Fibroblast of villous mesenchyme (primary cell): ENCODE measurements at places on chromosomes 12 and 14.

DNA sequence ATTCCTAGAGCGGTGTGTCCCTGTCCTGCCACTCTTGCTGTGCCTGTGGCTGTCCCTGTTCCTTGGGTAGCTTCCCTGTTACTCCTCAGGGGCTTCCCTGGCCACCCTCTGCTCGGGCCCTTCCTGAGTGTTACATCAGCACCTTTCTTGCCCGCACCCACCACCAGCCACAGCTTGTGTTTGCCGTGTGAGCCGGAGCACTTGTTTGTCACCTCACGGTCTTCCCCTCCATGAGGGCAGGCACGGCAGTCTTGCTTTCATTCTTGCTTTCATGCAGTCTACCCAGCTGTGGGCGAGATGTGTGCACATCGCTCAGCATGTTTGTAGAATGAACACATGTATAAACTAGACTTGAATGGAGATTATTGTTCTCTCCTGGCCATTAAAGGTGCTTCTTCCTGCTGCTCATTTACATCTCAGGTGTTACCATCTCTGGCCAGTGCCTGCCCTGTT, 42.0 kb downstream of the TRAF3 start:
- DNase-seq, result no peak

GRCh38 chr12:81588235-81589008, 170.7 kb downstream of the PPFIA2 start:
- no peak for DNase-seq

GRCh38 chr12:109460538-109460937, 16.6 kb downstream of the KCTD10 start:
- no peak for DNase-seq

GRCh38 chr12:109741970-109742703, 28.5 kb downstream of the FAM222A start:
- no peak for DNase-seq

DNA sequence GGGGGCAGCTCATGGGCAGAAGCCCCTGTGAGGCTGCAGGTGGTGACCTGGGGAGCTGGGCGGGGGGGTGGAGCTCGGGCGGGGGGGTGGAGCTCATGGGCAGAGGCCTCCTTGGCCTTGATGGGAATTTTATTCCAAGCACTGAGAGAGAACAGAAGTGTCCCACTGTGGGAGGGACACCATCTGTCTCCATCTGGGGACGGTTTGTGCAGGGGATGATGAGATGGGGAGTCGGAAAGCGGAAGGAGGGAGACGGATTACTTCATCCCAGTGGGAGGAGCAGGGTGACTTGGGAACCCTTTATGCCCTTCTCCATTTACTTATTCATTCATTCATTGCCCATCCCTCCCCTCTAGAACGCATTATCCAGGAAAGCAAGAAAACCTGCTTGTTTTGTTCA, 304.7 kb downstream of the ADGRD1 start:
- no peak for DNase-seq

DNA sequence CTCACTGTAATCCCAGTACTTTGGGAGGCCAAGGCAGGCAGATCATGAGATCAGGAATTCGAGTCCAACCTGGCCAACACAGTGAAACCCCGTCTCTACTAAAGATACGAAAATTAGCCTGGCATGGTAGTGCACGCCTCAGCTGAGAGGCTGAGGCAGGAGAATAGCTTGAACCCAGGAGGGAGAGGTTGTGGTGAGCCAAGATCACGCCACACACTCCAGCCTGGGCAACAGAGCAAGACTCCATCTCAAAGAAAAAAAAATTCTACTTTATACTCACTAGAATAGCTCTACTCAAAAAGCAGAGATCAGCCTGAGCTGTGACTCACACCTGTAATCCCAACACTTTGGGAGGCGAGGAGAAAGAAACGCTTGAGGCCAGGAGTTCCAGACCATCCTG, 17.1 kb downstream of the NUMB start:
- no peak for DNase-seq

- DNase-seq, result no peak
Measured at GRCh38 chr12:47814539-47815170, 5.0 kb downstream of the HDAC7 start.

- no peak for DNase-seq
Measured at GRCh38 chr12:94604366-94604698, 46.0 kb downstream of the TMCC3 start.

DNA sequence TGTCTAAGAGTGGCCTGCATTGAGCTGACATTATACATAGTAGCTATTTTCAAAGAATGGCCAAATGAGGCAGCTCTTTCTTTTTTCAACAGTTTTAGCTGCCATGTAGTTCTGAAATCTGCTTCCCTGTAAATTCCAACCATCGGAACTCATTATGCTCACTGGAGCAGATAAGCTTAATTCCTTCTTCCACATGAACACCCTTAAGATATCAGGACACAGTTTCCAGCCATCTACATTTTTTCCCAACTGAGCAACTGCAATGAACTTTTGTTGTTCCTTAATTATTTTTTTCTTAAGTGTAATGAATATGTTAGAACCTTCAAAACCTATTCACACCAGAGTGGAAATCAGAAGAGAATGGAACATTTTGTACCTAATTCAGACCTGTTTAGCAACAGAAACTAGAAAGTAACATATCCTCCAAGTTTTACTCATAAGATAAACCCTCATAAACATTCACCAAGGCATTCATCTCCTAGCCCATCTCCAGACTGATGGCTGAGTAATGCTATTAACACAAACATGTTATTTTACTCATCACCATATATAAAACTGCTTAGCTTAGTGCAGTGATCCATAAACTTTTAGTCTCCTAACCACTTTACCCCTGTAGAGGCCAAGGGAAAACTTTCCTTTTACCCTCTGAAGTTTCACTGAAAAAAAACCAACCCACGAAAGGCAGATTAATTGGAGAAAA, 296.1 kb upstream of the SYT1 start:
- peak; percentile 21 for DNase-seq

DNA sequence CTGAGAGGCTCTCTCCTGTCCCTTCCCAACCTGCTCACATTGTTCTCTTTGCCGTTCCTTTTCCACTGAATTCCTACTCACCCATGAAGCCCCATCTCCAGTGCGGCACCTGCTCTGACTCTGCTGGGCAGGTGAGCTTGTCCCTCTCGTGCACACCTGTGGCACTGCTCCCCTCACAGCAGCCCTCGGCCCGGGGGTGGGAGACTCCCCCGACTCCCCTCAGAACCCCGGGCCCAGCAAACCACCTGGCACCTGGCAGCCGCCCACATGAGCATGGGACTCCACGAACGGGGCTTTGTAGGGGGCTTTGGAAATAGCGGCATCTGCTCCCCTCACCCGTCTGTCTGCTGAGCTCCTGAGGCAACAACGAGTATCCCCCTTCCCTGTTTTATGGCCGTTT, 162.4 kb upstream of the PRMT8 start:
- no peak for DNase-seq

- DNase-seq, result no peak
Measured at GRCh38 chr14:76333664-76334063, 42.3 kb upstream of the ESRRB start.

GRCh38 chr12:52857500-52857899, 8.7 kb upstream of the KRT78 start:
- no peak for DNase-seq

DNA sequence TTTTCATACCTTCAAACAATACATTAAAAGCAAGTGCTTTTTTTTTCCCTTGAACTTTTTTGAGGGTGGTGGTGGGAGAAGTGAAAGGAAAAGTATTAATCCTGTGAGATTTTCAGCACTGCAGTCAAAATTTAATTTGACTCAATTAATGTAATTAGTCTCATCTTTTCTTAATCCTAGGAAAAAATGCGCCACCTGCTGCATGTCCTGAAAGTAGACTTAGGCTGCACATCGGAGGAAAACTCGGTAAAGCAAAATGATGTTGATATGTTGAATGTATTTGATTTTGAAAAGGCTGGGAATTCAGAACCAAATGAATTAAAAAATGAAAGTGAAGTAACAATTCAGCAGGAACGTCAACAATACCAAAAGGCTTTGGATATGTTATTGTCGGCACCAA, 52.2 kb downstream of the SPATA7 start:
- peak; percentile 8 for DNase-seq

DNA sequence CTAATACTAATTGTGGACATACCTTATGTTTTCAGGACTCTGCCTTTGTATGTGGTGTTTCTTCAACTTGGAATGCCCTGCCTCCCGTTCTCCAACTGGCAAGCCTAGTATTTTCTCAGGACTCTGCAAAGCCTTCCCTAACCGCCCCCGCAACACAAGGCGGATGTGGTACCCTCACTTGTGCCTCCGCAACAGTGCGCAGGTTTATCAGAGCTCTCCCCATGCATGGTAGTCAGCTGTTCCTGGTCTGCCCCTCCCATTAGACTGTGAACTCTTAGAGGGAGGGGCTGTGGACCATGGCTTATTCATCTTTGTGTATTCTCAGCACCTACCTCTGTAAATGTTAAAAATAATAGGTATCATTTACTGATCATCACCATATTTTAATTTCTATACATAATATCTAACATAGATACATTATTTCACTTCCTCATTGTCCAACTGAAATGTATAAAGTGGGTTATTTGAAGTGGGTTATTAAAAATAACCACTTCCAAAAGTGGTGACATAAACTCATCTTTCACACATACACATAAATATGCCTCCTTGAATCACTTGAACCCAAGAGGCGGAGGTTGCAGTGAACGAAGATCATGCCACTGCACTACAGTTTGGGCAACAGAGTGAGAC, 9.0 kb downstream of the LPAR5 start:
- DNase-seq, result no peak

- no peak for DNase-seq
Measured at GRCh38 chr14:50057331-50057730, 59.0 kb downstream of the VCPKMT start.

DNA sequence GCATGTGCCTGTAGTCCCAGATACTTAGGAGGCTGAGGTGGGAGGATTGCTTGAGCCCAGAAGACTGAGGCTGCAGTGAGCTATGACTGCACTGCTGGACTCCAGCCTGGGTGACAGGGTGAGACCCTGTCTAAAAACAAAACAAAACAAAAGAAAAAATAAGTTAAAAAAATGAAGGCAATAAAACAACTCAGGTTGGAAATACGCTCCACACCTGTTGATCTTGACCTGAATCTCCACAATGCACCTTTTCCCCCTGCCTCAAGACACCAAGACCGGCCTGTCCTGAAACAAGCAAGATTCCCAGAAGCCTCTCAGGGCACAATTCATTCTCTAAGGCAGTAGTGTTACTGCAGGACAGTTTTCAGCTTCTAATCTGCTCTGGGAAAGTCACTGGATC, 20.8 kb upstream of the CEBPE start:
- no peak for DNase-seq

GRCh38 chr12:130041983-130042812, 120.1 kb upstream of the FZD10 start:
- DNase-seq, result no peak

DNA sequence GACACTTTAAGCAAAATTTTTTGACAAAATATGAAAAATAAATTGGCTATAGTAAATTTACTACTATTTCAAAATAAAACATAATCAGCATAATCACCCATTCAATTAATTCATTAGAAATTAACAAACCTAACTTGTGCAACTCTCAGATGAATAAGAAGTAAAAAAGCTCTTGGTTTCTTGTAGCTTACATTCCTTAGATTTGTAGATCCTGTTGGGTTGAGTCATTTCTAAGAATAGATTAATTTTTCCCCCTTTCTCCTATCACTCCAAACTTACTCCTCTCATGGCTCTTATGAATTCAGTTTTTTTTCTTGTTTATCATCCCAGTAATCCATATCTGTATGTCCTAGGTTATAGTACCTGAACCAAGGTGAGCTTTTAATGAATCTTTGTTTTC, 230.9 kb upstream of the LRIG3 start:
- peak; percentile 33 for DNase-seq

DNA sequence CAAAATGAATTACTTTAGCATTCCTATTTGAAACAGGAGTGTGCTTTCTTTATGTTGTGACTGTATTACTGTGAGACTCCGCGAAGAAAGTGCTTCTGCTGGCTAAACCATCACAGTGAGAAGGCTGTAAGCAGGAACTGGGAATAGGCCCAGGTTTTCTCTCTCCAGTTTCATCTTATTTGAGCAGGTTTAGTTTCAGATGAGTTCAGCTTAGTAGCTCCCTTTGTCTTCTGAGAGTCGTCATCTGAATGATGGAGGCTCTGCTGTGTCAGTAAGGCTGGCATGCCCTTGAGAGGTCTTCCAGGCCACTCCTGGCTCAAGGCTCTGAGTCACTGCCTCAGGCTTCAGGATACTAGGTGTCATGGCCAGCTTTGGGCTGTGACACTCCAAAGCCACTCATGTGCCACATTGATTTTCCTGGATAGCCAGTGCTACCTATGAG, 205.6 kb upstream of the RGS6 start:
- no peak for DNase-seq

DNA sequence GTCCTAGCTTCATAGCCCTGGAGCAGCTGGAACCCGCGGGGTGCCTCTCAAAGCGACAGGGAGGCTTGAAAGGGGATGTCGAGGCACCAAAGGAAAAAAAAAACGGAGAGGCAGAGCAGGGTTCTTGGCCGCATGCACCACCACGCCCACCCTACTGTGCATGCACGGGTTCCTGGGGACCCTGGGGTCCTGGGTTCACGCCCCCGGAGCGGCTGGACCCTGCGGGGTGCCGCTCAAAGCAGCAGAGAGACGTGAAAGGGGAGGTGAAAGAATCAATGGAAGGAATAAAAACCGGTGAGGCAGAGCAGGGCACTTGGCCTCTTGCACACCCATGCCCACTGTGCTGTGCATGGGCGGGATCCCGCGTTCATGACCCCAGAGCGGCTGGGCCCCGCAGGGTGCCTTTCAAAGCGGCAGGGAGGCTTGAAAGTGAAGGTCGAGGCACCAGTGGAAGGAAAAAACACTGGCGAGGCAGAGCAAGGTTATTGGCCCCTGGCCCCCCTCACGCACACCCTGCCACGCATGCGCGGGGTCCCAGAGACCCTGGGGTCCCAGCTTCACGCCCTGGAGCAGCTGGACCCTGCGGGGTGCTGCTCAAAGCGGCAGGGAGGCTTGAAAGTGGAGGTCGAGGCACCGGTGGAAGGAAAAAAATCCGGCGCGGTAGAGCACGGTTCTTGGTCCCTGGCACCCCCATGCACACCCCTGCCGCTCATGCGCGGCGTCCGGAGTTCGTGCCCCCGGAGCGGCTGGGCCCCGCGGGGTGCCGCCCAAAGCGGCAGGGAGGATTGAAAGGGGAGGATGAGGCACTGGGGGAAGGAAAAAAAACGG, 318.5 kb downstream of the ALG10 start:
- DNase-seq, result no peak

- DNase-seq, result no peak
Measured at GRCh38 chr12:131348646-131349045, 362.2 kb upstream of the SFSWAP start.
